Fibroblast of skin of abdomen (primary cell): ENCODE measurements at places on chromosomes 3 and 15.
A peak's percentile ranks its signal among the peaks of the same experiment; 100 is the strongest.

- DNase-seq: peak; percentile 10
These were observed 5.3 kb downstream of the TUBGCP4 start for GRCh38 chr15:43376017-43376705.

DNA sequence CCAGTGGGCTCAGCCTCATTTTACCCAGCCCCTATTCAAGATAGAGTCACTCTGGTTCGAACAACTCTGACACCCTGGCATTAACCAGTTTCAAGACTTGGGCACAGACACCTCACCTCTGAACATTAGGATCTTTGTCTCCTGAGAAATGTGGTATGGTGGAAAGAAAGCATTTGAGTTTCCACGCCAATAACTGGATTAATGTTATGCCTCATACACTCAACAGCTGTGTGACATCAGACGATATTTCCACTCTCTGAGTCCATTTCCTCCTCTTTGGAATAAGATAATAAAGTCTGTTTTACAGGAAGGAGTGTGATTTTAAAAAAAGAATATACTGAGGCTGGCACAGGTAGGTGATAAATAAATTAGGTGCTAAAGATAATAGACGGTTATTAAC is 121.3 kb upstream of the CHL1 start:
- DNase-seq: no peak

- DNase-seq: no peak
These were observed 3.6 kb downstream of the ZNF589 start for GRCh38 chr3:48244461-48244860.

DNA sequence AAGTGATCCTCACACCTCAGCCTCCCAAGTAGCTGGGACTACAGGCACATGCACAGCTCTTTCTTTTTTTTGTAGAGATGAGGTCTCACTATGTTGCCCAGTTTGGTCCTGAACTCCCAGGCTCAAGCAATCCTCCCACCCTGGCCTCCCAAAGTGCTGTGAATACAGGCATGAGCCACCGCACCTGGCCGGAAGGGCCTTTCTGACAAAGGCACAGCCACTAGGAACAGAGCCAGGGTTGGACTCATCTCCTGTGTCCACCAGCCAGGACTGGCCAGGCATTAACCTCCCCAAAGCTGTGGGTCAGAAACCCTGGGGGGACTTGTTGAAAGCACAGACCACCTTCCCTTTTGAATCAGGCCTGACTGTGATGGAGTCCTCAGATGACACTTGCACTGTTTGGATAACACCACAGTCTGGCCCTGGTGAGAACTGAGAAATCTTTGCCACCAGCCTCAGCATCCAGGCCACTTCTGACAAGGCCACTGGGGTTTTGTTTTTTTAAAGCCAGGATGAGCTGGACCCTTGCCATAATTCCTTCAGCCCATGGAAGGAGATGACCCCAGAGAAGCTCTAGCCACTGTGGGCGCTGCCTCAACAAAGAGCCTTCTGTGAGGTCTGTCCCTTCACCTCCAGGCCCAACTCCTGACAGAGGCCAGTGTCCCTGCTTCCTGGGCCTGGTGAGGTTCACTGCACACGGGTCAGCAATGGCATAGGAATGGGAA is 4.8 kb downstream of the TKT start:
- DNase-seq: no peak

- DNase-seq: no peak
These were observed 64.0 kb upstream of the SKOR1 start for GRCh38 chr15:67761343-67761742.

DNA sequence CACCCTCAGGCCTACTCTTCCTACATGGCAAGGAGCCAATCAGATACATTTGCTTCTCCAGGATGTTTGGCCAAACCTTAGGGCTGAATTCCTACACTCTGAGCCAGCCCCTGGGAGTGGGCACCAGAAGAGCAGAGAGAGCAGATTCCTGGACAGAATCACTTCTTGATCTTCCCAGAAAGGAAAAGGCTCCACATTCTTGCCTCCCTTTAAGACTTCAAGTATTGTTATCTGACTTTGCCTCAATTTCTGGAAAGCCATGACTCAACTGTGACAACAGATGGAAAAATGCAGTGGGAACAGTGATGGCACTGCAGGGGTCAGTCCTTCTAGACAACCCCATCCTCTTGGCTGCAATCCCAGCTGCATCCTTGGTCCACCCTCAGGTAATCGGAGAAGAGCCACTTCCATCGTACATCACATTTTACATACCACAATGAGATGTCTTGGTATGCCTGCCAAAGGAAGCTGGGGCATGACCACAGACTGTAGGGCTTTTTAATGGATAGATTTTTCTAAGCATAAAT is 21.0 kb downstream of the SLCO2A1 start:
- DNase-seq: peak; percentile 95

- DNase-seq: peak; percentile 16
These were observed 31.8 kb downstream of the LPP start for GRCh38 chr3:188185717-188186251.

- DNase-seq: no peak
These were observed 63.1 kb downstream of the EIF4E3 start for GRCh38 chr3:71662056-71662455.

- DNase-seq: no peak
These were observed 52.3 kb upstream of the UTS2B start for GRCh38 chr3:191382661-191383060.

- DNase-seq: no peak
These were observed 214.8 kb downstream of the ZMAT3 start for GRCh38 chr3:178856804-178857203.

- DNase-seq: peak; percentile 48
These were observed 649.7 kb upstream of the CBLB start for GRCh38 chr3:106518516-106518915.

DNA sequence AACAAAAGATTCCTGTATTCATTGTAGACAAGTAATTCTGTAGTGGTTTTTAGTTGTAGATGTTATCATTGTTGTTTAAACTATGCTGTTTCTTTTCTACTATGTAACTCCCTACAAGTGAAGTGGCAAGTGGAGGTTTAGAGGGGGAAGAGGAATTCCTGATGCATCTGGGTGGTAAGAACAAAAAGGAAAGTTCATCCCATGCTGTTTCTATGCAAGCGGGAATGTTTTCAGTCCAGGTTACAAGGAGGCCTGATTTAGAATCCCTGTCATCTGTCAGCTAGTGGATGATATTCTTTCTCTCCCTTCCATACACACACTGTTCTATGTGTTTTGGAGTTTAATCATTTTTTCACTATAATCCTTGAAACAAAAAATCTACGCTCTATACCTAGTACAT is 67.4 kb downstream of the IMPG2 start:
- no peak for DNase-seq

DNA sequence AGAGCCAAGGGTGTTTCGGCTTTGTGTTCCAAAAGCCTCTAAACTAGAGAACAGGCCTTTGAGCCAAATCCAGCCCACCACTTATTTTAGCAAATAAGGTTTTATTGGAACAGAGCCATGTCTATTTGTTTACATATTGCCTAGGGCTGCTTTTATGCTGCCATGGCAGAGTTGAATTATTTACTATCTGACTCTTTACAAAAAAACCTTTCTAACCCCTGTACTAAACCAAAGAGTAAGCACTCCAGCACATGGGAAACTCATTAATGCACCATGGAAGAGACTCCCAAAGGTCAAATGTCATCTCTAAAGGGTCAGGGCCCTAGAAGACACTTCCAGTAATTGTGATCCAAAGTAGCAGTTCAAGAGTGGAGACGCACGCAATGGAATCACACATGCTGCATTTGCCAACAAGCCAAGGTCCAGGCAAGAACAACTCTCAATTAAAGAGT is 22.3 kb downstream of the OSBPL10 start:
- DNase-seq: no peak

DNA sequence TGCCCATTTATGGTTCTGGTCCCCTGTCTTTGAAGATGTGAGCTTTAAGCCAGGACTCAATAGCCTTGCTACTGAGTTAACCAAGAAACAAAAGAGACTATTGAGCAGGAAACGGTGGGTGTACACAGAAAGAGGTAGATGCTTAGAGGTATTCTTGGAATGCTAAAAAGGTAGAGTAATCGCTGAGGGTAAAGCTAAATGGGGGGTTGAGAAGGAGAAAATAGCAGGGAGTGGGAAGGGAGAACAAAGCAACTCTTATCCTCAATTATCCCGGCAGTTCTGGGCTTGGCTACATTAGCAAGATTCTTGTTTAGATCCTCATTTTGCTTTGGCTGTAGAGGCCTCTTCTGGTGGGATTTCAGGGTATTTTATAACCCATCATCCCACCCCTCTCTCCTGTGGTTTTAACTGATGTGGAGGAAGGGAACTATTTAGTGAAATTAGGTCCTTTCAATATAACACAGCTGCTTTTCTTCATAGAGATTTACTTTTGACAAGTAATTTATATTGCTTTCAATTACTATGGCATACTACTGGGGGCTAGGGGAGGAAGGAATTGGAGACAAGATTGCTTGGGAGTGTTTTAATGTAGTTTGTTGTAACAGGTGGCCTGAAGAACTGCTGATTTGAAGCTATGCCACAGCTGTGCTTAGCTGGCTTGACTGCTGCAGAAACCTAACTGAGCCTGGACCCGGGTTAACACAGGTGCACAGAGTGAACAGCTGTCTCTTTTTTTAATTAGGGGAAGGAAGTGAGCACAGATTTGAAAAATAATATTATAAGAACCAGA is 234.3 kb upstream of the CCDC54 start:
- DNase-seq: no peak

GRCh38 chr3:193909387-193909786 is 226.6 kb upstream of the HES1 start:
- DNase-seq: no peak

GRCh38 chr3:152459118-152459515 is 190.4 kb downstream of the MBNL1 start:
- peak; percentile 31 for DNase-seq

GRCh38 chr3:183844606-183845005 is 19.2 kb upstream of the MAP6D1 start:
- DNase-seq: peak; percentile 80

DNA sequence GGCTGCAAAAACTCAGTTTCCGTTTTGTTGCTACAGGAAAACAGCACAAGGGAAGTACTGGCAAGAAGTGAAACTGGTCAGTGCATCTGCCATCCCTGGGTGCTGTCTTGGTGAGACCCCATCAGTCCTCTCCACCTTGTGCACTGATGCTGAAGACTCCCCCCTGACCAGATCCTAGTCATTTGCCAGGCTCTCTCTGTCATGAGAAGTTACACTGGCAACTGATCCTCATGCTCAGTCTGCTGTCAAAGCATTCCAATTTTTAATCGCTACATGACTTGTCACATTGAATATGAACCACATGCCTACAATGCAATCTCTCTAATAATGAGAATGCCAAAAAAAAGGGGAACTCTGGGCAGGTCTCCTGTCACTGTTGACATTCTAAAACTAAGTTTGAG is 296.5 kb downstream of the ZIC1 start:
- DNase-seq: no peak

GRCh38 chr15:57752436-57752835 is 45.9 kb downstream of the POLR2M start:
- DNase-seq: no peak
